Right atrium auricular region (tissue), 2 donors: ENCODE measurements at places on chromosomes 6 and 20. TPM values are rescaled to one million over a fixed set of nuclear protein-coding genes. Genes with fewer than 3 reads are reported as not detected.

DNA sequence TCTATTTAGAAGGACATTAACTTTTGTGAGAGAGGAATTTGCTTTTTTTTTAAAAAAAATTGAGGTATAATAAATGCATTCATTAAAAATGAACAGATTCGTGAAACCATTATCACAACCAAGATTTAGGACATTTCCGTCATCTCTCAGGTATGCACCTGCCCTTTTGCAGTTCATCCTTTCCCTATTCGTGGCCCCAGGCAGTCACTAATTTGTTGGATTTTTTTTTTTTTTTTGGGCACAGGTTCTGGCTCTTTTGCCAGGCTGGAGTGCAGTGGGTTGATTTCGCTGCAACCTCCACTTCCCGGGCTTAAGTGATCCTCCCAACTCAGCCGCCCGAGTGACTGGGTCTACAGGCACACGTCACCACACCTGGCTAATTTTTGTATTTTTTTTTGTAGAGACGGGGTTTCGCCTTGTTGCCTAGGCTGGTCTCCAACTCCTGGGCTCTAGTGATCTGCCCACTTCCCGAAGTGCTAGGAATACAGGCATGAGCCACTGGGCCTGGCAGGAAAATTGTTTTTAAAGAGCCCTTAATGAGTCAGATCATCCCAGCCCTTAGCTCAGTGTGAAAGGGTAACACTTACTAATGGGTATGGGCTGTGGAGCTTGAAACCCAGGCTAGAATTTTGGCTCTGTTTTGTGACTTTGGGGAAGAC is 9.2 kb downstream of the PHF3 start:
- no peaks in the 10 kb centered on the region for H3K4me1 ChIP-seq
- no peak overlapping the region for H3K4me3 ChIP-seq
- no peak overlapping the region for H3K27ac ChIP-seq
- H3K36me3 ChIP-seq = no peaks in the 10 kb centered on the region
- no peaks in the 10 kb centered on the region for H3K27me3 ChIP-seq
- no peak for DNase-seq

- no peak for DNase-seq
- H3K4me1 ChIP-seq = no peaks in the 10 kb centered on the region
- no peak overlapping the region for H3K27ac ChIP-seq
- H3K27me3 ChIP-seq = no peaks in the 10 kb centered on the region
Observed at GRCh38 chr6:20873425-20874190, 339.4 kb downstream of the CDKAL1 start.

- H3K4me1 ChIP-seq = peaks cover 28% of the 10 kb centered on the region
- H3K27ac ChIP-seq = no peak overlapping the region
- H3K36me3 ChIP-seq = peaks cover 6% of the 10 kb centered on the region
- DNase-seq = no peak
- no peak overlapping the region for H3K4me3 ChIP-seq
Observed at GRCh38 chr6:157302736-157303135, 20.6 kb downstream of the TMEM242 start.

The TREM2 gene
- 7.0 TPM for total RNA-seq

The SH3BGRL2 gene
- 15.5 TPM for total RNA-seq

The PRL gene
- total RNA-seq = not detected

The PABPC1L gene
- 2.3 TPM for total RNA-seq
